ENCODE measurements at places on chromosomes 12 and 14.

GRCh38 chr14:70707138-70708038, 65.7 kb downstream of the TTC9 start:
- DNase-seq, result no peak

DNA sequence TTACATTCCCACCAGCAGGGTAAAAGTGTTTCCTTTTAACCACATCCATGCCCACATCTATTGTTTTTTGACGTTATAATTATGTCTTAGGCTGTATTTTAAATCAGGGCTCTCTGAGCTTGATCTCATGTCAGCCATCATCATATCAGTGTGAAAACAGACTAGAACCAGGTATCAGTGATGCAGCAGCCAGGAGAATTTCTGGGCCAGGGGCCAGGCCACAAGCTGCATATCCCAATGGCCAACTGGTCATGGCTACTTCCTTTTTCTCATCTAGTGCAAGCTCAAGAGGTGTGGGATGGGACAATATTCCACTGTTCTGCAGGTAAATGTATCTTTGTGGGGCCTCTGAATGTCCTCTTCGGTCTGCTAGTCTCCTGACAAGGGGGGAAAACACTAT, 125.1 kb downstream of the CRADD start:
- no peak for DNase-seq

GRCh38 chr12:28550757-28551704, 360.8 kb downstream of the CCDC91 start:
- no peak for DNase-seq

DNA sequence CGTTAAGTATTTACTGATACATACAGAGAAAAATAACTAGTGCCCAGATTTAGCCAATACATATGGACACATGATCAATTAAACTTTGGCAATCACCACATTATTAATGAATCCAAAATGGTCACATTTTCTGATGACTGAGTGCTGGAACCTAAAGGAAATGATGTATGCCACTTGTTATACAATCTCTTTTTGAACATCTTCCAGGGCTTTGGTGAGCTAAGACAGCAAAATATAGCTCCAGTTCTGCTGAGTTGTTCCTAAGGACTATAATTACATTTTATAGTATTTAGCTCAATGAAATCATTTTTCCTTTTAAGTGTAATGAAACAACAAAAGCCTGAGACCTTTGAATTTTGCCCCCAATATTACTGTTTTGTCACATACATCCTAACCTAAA, 329.1 kb upstream of the ATP2B1 start:
- no peak for DNase-seq

GRCh38 chr12:111434680-111435338, 29.1 kb downstream of the SH2B3 start:
- no peak for DNase-seq

GRCh38 chr12:123064366-123064765, 83.9 kb downstream of the ARL6IP4 start:
- DNase-seq, result no peak

DNA sequence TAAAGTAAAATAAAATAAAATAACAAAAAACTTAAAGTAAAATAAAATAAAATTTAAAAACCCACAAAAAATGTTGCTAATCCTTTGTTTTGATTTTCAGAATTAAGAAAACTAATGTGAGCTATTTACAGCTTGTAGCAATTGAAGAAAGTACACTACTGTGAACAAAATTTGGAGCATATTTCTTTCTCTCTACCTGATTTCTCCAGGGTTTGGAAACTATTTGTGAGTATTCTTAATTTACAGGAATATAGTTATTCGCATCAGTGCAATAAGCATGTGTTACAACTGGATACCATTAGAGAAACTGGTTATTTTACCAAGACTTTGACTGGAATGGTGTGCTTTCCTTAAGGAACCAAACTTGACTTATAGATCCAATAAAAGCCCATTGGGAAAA, 86.1 kb upstream of the CNOT2 start:
- DNase-seq, result no peak

DNA sequence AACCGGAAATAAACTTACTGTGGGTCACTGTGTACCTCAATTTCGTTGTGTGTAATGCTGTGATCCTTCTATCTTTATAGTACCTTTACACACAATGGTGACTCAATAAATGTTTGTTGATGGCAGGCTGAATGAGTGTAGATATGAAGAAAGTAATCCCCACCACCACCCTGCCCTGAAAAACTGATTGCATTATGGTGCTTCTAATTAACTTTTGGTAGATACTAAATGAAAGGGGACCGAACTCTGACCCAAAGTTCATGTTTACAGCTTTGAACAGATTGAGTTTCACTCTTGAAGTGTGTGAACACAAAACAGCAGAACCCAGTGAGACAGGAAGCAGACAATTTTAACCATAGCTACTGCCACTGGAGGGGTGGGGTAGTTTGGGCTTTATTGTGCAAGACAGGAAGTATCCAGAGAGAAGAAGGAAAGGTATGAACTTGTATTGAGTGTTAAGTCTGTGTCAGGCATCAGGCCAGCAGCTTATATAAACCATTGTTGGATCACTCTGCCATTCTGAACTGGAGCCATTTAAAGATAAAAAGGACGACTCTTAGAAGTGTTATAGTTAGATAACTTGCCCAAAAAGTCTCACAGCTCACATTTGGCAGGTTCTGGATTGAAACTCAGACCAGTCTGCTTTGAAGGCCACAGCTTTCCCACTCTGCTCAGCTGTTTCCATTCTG, 197.0 kb upstream of the AMIGO2 start:
- no peak for DNase-seq

DNA sequence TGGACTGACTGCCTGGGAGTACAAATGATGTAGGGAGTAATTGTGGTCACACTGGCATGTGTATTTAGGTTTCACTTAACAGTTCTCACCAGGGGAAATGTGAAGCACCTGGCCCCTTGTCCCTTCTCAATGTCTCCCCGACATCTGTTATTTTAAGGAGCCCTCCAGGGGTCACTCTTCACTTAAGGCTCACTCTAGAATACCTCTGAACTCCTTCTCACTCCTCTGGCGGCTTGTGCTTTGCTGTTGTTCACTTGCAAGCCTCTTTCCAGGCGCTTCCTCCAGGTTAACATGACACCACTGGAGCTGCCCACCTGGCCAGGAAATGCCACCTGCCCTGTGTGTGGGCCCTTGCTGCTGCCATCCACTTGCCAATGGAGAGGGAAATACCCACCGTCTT, 56.5 kb upstream of the GZMB start:
- DNase-seq, result no peak

DNA sequence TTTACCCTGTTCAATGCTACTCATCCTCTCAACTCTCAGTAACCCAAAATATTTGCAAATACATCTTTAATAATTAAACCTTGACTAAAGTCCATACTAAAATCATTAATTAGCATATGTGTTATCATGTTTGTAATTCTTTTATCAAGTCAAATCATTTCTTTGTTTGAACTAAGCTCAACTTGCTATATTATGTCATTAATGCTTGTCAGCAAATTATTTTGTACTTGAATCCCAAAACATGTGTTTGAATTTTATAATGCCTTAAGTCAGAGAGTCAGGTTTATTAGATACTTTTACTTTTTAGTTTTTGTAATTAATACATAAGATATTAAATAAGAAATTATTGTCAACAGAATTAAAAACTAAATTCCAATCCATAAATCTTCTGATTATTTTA, 16.5 kb downstream of the ABCD2 start:
- DNase-seq, result no peak

DNA sequence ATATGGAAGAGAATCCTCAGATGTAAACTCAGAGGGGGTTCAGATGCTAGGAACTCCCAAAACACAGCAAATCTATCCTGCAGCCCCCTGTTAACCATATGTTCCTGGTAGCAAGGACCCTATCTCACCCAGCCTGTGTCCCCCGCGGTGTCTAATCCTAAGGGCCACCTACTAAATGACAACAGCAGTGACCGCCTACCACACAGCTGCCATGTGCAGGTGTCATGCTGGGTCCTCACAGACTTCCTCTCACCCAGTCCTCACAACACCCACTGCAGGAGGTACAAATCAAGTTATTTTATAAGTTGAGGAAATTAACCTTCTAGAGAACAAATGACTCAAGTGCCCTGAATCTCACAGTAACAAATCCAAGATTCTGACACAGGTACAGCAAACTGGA, 73.9 kb downstream of the ITPK1 start:
- no peak for DNase-seq

DNA sequence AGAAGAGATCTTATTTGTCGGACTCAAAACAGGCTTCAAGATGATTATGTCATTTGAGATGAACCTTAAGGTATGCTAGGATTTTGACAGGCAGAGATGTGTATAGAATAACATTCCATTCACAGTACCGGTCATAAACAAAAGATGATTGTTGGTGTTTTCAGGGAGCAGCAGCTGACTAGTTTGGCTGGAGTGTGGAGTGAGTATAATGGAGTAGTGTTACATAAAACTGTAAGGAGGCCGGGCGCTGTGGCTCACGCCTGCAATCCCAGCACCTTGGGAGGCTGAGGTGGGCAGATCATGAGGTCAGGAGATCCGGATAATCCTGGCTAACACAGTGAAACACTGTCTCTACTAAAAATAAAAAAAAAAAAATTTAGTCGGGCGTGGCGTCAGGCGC, 23.9 kb downstream of the SERPINA10 start:
- no peak for DNase-seq

GRCh38 chr14:70143306-70143705, 45.4 kb downstream of the SLC8A3 start:
- DNase-seq, result no peak

DNA sequence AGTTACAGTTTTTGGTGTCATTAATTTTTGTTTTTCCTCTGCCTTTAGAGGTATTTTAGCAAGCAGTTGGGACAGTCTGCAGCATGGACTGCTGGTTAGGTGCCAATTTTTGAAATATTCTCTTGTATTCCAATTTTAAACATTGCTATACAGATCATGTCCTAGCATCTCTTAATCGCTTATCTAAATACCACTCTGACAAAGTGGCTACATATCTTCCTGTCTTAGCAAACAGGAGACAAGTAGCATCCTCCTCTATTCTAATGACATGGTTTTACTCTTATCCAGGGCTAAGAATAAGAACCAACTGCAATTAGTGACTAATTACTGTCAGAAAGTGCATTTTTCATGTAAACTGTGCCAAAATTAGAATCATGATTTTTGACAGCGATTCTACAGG, 117.8 kb upstream of the ATP2B1 start:
- DNase-seq, result no peak

GRCh38 chr14:69625299-69626131, 14.1 kb downstream of the SUSD6 start:
- DNase-seq, result no peak

GRCh38 chr12:116091579-116091978, 185.9 kb downstream of the MED13L start:
- DNase-seq, result no peak

- no peak for DNase-seq
These were observed 23.2 kb downstream of the MAPK1IP1L start for GRCh38 chr14:55074662-55075061.

- DNase-seq, result no peak
These were observed 35.0 kb upstream of the MDM1 start for GRCh38 chr12:68367116-68367515.

- DNase-seq, result no peak
These were observed 56.4 kb upstream of the NEDD1 start for GRCh38 chr12:96850676-96851075.

DNA sequence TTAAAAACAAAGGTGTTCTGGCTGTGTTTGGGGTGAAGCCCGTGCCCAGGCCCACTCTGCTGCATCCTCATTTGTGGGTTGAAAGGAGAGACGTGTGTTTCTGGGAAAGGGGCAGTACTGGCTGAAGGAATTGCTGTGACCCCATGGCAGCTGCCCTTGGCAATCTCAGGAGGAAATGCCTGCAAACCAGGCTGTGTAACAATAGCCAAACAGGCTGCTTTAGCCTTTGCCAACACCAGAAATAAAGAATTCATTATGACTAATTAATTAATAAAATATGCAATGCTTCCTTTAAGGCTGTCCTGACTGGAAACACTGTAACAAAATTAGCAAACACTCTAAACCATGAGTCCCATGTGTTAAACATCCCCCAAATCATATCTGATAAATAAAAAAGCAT, 53.0 kb upstream of the KRR1 start:
- DNase-seq, result no peak

DNA sequence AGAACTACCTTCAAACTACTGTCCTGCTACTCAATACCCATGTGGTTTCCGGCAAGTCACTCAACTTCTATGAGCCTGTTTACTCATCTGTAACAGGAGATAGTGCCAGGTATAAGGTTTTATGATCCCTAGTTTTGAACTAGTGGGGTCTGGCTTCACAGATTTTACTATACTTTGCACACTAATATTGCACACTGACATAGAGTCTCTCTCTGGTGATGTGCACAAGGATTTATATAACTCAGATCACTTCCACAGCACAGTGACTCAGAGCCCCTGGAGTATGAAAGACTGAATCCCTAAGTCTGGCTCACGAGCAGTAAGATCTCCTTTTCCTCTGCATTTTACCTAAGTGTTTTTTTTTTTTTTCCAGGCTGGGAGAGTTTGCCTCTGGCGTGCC, 69.7 kb upstream of the SLC38A2 start:
- DNase-seq, result no peak

- no peak for DNase-seq
These were observed 7.1 kb downstream of the DENND5B start for GRCh38 chr12:31583878-31584277.

- no peak for DNase-seq
These were observed 100.5 kb downstream of the ALG10B start for GRCh38 chr12:38417101-38417500.

GRCh38 chr12:4653257-4653656, 4.3 kb downstream of the NDUFA9 start:
- DNase-seq, result no peak

DNA sequence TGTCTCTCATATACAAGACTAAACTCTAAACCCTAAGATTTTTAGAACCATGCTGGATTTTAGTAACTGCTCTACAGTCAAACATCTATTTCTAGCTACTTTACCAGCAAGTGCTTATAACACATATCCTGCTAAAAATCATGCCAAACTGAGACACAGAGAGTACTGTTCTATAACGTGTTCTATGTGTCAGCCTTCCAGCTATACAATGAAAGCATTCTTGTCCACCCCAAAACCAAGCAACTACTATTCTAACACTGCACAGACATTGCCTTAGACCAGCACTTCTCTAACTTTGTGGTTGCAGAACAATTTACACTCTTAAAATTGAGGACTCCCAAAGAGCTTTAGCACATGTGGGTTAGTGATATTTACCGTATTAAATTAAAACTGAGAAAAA, 85.7 kb downstream of the SPPL3 start:
- no peak for DNase-seq

GRCh38 chr12:66199831-66200509, 11.0 kb downstream of the IRAK3 start:
- no peak for DNase-seq

DNA sequence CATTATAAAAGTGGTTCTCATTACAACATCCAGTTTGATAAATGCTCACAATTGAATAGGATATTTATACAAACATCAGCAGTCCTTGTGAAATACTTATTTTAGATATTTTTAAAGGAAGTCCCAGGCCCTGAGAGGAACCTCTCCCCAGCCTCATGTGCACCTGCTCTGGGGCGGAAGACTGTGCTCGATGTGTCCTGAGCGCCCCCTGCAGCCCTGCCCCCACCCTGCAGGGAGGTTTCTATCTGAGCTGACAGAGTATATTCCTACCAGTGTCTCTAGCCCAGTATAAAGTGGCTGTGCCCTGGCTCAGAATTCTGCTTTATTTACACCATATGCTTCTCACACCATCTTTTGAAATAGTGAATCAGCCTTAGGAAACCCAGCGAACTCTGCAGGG, 1349.1 kb downstream of the TMEM121 start:
- DNase-seq, result no peak
